ENCODE measurements at places on chromosomes 3 and 15. TPM values are rescaled to one million over a fixed set of nuclear protein-coding genes. Genes with fewer than 3 reads are reported as not detected.

SPTBN5 gene
- 0.37 TPM for total RNA-seq

C3orf80 gene
- total RNA-seq = 0.25 TPM

IMPG2 gene
- total RNA-seq = not detected

PDZRN3 gene
- not detected for total RNA-seq

LAMB2 gene
- 175 TPM for total RNA-seq

ADAMTS7 gene
- 6.1 TPM for total RNA-seq

SERPINI2 gene
- not detected for total RNA-seq

PARP9 gene
- total RNA-seq = 4.1 TPM

LOXL1 gene
- total RNA-seq = 77.4 TPM

AGBL1 gene
- total RNA-seq = not detected

RAD51 gene
- total RNA-seq = 12.0 TPM

HEG1 gene
- 3.8 TPM for total RNA-seq

CHRM5 gene
- 0.18 TPM for total RNA-seq

GRCh38 chr3:37546876-37547275 is 314.8 kb upstream of the CTDSPL start:
- DNase-seq = peak; percentile 53

DNA sequence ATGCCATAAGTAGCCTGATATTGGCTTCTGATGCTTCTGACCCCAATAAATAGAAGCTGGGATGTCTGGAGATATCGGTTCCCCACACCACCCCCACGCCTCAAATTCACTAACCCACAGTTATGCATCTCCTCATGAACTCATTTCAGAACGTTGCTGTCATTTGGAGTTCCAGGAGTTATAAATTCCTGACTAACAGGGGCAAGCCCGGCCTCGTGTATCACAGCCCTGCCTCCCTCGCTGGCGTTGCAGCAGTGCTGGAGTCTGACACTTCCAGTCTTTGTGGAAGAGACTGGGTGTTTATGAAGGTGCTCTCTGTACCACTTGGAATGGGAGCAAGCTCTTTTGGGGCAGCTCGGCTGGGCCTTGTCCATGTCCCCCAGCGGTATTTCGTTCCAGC is 101.0 kb downstream of the ANP32A start:
- DNase-seq = no peak

DNA sequence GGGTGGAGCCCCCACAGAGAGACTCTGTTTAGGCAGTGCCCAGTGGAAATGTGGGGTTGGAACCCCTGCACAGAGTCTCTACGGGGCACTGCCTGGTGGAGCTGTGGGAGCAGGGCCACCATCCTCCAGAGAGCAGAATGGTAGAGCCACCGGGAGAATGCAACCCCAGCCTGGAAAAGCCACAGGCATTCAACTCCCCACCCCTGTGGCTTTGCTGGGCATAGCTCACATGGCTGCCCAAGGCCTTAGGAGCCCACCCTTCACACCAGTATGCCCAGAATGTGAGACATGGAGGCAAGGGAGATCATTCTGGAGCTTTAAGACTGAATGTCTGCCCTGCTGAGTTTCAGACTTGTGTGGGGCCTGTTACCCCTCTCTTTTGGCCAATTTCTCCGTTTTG is 19.0 kb upstream of the CHCHD6 start:
- DNase-seq = no peak

DNA sequence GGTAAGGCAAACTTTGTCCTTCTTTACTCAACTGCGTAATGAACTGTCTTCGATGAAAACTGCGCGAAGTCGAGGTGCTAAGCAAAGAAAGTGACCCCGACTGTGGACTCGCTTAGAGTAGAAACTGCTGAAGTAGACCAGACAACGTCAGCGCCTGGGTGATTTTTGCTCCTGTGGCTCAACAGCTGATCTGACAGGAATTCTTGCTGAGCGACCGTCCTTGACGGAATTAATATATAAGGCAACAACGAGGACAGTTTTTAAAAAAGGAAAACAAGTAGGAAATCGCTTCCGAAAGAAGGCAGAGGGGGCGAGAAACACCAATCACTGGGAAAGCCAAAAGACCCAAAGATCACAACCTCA is 541 bp downstream of the RPS27L start:
- DNase-seq = peak; percentile 57

DNA sequence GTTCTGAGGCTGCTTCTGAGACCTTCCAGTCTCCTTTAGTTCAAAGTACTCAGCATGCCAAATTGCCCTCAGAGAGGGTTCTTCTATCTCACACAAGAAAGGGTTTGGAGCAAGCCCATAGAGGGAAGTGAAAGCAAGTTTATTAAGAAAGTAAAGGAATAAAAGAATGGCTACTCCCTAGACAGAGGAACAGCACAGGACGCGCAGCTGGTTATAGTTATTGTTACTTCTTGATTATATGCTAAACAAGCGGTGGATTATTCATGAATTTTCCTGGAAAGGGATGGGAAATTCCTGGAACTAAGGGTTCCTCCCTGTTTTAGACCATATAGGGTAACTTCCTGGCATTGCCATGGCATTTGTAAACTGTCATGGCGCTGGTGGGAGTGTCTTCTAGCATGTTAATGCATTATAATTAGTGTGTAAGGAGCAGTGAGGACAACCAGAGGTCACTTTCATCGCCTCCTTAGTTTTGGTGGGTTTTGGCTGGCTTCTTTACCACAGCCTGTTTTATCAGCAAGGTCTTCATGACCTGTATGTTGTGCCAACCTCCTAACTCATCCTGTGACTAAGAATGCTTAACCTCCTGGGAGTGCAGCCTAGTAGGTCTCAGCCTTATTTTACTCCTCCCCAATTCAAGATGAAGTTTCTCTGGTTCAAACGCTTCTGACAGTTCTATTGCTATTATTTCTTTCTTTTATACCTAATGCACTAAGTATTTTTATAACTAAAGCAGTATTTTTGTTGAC is 26.3 kb downstream of the SCN11A start:
- no peak for DNase-seq

GRCh38 chr3:151726016-151726415 is 7.7 kb upstream of the AADACL2 start:
- no peak for DNase-seq

GRCh38 chr15:83709241-83709640 is 55.3 kb downstream of the ADAMTSL3 start:
- no peak for DNase-seq

DNA sequence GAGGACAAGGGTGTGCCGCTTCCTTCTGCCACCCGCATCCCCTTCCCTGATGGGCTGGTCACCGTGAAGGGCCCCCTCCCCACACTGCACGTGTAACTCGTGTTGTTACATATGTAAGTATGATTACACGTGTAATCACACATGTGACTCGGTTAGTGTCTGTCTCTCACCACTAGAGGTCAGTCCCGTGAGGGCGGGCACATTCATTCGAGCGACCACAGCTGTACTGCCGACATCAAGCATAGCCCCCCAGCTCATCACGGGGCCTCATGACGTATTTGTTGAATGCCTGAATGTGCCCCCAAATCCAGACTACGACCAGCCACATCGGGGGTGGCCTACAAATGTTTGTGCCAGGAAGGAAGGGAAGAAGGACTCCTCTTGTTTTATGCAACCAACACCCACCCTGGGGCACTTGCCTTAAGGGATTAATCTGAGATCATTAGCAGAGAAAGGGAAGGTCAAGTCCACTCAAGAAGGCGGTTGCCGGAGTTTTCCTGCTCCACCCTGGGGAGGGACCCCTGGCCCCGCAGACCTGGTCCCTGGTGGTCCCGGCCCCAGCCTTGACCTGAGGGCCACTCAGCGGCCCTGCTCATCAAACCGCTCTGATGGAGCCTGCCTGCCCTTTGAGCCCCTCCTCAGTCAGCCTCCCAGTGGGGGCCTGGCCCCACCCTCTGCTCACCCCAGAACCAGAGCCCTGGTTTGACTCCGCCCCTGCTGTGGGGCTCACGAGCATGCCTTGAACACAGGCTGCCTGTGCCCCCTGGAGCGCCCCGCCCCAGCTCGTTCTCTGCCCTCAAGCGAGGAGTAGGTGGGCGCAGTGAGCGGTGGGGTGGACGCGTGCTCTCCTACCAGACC is 52.8 kb downstream of the RGMA start:
- no peak for DNase-seq

DNA sequence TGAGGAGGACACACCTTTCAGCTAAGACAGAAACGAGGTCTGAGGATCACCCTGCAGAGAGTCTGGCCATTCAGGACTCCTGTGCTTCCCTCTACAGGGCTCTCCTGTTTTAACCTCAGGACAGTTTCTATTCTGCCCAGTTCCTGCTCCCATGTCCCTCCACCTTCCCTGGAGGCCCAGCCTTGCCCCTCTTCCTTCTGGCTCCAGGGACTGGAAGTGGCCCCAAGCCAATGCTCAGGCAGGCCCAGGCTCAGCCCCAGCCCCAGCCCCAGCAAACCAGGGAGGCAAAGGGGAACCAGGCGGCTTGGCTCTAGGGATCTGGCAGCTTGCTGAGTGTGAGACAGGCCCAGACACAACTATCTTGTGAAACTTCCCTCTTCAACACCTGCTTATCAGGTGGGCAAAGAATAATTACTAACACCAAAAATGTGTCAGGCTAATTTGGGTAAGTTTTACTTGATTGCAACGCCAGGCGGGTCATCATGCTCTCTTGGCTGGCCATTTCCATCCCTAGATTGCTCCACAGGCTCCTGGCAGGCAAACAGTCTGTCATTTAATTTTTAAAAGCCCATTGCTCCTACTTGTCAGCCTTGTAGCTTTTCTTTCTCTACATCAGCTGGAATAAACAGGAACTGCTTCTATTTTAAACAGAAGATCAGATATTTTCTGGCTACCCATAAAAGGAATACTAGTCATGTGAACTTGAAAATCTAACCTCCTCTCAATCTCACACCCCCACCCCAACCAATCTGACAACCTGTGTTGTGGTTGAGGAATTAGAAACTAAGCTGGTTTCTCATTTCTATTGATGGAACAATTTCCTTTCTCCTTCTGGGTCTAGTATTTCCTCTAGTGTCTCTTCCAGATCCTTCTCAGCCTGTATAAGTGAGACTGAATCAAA is 33.5 kb downstream of the UPK1B start:
- DNase-seq = no peak

- peak; percentile 88 for DNase-seq
Observed at GRCh38 chr3:165185707-165186327, 10.4 kb downstream of the SLITRK3 start.

DNA sequence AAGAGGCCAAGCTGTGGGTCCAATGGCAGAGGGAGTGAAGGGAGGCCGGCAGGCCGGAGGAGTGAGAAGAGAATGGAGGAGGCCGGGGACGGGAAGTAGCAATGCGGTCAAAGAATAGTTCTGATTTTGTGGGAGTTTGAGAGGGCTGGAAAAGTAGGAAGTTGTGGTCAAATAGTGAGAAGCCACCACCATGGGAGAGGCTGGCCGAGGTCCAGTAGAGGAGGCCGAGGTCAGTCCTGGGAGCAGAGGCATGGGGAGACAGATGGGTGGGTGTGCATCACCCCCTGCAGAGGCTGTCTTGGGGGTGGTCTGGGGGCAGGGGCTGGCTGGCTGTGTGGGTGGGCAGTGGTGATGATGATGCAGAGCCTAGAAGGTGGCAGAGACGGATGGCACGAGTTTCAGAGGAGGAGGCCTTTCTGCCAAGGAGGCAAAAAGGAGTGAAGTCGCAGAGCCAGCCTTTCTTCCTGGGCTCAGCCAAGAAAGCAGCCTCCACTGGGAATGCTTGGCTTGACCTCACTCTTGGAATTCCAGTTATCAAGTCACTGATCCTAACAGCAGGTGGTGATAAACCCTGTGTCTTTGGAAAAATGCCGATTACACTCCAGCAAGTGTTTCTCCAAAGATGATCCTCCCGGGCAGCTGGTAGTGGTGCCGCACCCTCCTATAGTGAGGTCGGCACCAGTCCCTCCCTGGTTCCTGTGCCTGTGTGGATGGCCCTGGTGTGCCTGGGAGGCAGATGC is 57.3 kb downstream of the ARNT2 start:
- DNase-seq = no peak

All from G401 (cell line).